ENCODE measurements at places on chromosomes 16 and 17.

DNA sequence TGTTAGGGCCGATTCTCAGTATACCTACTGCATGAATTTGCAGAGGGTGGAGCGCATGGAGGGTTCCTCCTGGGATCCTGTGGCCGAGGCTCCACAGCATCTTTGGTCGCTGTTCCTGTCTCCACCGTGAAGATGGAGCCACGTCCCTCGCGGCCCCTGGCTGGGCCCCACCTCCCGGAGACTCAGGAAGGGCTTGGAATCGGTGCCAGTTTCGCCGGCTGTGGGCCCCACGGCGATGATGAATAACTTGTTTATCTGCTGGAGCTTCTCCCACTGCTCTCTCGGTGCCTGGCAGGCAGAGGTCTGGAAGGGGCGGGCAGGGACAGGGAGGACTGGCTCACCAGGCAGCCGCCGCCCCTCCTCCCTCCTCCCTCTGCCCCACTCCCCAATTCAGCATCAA, 8.1 kb downstream of the SLC5A11 start:
- no peak for DNase-seq

DNA sequence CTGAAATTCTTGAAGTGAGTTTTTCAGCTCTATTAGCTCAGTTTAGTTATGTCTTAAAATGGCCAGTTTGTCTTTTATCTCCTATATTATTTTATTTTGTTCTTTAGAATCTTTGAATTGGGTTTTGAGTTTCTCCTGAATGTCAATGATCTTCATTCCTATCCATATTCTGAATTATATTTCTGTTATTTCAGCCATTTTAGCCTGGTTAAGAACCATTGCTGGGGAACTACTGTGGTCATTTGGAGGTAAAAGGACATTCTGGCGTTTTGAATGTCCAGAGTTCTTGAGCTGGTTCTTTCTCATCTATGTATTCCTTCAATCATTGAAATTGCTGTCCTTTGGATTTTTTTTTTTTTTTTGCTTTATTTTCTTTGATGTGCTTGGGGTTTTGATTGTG, 203.9 kb upstream of the HS3ST4 start:
- DNase-seq = no peak

- no peak for DNase-seq
These were observed 25.3 kb downstream of the SF3B3 start for GRCh38 chr16:70548936-70549335.

- DNase-seq = no peak
These were observed 9.4 kb downstream of the XYLT2 start for GRCh38 chr17:50355336-50355700.

- DNase-seq = peak; percentile 17
These were observed 151.7 kb downstream of the ANKFN1 start for GRCh38 chr17:56305007-56305406.

- no peak for DNase-seq
These were observed 224.5 kb upstream of the PSMD7 start for GRCh38 chr16:74071996-74072535.

DNA sequence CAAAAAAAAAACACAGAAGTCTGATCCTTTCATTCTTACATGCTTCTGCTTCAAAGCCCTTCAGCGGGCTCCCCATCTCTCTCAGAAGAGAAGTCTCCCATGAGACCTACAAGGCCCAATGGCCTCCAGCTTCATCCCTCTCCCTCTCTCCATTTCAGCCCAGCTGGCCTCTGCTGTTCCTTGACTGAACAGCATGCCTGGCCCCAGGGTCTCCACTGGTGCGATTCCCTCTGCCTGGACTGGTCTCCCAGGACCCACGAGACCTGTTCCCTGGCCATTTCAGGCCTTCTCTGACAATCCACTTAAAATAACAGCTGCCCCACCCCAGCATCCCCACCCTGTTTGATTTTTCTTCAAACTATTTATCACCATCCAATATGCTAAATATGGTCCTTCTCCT, 91.2 kb downstream of the AIPL1 start:
- no peak for DNase-seq

DNA sequence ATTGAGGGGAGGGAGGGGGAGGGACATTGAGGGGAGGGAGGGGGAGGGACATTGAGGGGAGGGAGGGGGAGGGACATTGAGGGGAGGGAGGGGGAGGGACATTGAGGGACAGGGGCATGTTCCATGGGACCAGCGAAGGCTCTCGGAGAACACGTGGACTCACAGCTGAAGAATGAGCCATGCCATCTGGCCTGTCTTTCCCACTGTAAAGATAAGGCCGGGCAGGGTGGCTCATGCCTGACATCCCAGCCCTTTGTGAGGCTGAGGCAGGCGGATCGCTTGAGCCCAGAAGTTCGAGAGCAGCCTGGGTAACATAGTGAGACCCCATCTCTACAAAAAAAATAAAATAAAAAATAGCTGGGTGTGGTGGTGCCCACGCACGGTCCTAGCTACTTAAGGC, 32.5 kb downstream of the RPH3AL start:
- no peak for DNase-seq

GRCh38 chr16:66004699-66005098, 361.8 kb upstream of the CDH5 start:
- DNase-seq = no peak

- DNase-seq = peak; percentile 78
These were observed 18.3 kb downstream of the CIITA start for GRCh38 chr16:10895053-10895946.

- DNase-seq = no peak
These were observed 91.0 kb upstream of the CBX4 start for GRCh38 chr17:79930062-79930876.

GRCh38 chr16:66662445-66663194, 33.9 kb downstream of the CMTM4 start:
- no peak for DNase-seq

DNA sequence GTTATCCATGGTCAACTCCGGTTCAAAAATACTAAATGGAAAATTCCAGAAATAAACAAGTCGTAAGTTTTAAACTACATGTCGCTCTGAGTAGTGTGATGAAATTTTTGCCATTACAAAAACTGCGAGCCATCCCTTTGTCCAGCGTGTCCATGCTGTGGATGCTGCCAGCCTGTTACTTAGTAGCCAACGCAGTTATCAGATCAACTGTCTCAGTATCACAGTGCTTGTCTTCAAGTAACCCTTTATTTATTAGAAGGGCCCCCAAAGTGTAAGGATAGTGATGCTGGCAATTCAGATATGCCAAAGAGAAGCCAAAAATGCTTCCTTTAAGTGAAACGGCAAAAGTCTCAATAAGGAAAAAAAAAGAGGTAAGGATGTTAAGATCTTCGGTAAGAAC, 23.9 kb downstream of the SNN start:
- no peak for DNase-seq

- DNase-seq = no peak
These were observed 1.9 kb upstream of the TUBB3 start for GRCh38 chr16:89921131-89921701.

DNA sequence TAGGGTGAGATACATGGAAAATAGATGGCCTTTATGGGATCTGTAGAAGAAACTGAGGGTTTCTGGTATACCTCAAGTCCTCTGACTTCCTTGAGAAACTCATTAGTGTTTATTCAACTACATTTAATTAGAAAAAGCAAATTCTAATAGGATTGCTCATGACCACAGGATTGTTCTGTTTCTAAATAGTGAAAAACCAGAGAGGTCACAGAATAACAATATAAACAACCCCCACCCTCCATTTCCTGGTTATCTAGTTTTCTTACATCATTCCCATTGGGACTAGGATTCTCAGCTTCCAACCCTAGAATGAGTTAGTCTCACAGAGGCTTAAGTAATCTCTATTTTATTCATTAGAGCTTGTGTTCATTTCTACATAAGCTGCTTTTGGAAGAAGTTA, 30.0 kb downstream of the SF3B3 start:
- DNase-seq = no peak

GRCh38 chr16:58500430-58501241, 693 bp downstream of the NDRG4 start:
- no peak for DNase-seq

DNA sequence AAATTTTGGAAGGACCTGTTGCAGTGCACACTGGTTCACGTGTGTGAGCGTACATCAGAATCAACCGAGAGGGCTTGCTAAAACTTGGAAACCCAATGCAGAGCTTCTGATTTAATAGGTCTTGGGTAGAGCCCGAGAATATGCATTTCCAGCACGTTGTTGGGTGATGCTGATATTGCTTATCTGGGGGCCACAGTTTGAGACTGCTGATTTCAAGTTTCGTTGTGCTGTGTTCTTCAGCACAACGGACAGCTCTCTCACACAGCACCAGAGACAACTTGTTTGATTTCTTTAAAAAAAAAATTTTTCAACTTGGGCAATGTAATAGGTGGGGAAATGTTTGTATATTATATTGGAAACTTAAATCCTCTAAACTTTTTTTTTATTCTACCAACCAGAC, 9.4 kb downstream of the OR4D2 start:
- peak; percentile 24 for DNase-seq

GRCh38 chr17:78899361-78900260, 3.4 kb downstream of the CEP295NL start:
- DNase-seq = no peak

- DNase-seq = no peak
These were observed 54.8 kb downstream of the PIMREG start for GRCh38 chr17:6498901-6499540.

DNA sequence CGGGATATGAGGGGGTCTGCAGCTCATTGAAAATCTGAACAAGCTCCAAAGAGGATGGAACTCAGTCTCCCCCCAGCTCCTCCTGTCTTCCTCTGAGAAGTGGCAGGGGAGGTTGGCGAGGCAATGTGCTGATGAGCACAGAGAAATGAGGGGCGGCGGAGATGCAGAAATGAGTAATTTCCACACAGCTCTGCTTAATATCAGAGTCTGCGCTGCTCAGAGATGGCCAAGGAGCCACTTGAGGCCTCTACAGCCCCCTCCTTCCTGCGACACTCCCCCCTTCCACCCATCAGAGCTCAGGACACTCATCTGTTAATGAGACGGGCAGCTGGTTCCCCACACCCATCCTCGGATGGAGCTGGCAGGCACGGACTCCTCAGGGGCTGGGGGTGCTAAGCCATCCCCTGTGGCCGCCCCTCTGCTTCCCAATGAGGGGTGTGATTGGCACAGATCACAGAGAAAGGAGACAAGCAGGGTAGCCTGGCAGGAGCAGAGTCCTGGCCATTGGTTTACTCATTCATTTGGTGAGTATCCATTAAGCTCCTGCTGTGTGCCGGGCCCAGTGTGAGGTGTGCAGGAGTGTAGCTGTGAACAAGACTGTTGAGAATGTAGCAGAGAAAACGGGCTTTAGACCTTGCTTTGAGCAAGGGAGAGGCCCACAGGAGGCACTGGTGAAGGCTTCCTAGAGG, 12.7 kb upstream of the CRHR1 start:
- no peak for DNase-seq

- DNase-seq = no peak
These were observed 14.7 kb upstream of the WNT3 start for GRCh38 chr17:46832945-46833839.

DNA sequence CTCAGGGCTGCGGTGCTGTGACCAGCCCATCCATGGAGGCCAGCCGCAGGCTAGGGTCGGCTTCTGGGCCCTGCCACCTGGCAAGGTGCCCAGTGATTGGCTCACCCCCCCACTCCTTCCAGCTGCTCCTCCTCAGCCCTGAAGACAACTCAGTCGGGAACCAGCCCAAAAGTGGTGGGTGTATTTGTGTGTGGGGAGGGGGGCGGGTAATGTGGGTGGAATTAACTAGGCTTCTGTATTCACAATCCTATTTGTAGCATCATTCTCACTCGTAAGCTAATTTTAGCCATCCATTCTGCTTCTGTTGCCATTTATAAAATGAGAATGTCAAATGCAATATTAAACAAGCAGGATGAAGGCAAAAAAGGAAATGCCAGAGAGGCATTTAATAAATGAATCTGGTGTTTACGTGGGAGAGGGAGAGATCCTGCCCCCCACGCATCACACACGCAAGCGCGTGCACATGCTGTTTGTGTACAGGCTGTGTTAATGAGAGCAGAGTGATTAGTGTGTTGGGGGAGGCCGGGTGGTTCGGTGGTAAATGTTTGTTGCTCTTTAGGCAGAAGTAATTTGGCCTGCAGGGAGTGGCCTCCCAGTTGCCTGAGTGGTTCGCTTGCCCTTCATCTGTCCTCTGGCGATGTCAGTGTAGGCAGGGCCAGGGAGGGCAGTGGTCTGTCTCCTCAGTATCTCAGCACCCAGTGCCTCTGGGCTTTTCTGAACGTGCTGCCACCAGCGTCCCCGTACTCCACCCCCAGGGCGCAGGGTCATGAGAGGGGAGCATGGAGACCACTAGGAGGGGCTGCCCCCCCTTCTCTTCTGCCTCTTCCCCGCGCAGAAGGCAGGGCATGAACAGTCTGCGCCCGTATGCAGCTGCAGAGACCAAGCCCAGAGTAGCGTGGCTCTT, 140.1 kb downstream of the CCDC182 start:
- peak; percentile 94 for DNase-seq

DNA sequence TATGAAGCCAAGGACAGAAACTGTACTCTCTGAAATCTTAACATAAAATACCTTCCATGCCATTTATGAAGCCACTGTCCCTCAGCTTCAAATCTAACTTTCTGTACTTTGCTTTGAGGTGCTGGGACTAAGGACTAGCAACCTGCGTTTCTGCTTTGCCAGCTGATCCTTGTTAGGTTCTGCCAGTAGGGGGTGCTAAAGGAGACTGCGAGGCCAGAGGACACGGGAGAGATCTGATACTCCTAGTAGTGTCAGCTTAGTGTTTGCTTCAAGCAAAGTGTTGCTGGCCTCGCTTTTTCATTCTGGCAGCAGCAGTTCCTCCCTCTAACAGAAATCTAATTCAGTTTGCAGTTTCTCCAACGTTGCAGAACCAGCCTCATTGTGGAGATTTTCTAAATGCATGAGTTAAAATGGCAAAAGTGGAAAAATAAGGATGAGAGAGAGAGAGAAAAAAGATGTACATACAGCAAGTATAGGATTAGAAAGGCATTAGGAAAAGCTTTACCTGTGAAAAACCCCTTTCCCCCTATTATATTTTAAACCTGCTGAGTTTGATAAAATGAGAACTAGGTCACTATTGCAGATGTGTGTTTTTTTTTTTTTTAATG, 297.5 kb downstream of the CA10 start:
- DNase-seq = peak; percentile 40

GRCh38 chr17:14308636-14308964, 7.7 kb downstream of the HS3ST3B1 start:
- DNase-seq = no peak

GRCh38 chr16:80554033-80554432, 13.2 kb downstream of the DYNLRB2 start:
- no peak for DNase-seq

DNA sequence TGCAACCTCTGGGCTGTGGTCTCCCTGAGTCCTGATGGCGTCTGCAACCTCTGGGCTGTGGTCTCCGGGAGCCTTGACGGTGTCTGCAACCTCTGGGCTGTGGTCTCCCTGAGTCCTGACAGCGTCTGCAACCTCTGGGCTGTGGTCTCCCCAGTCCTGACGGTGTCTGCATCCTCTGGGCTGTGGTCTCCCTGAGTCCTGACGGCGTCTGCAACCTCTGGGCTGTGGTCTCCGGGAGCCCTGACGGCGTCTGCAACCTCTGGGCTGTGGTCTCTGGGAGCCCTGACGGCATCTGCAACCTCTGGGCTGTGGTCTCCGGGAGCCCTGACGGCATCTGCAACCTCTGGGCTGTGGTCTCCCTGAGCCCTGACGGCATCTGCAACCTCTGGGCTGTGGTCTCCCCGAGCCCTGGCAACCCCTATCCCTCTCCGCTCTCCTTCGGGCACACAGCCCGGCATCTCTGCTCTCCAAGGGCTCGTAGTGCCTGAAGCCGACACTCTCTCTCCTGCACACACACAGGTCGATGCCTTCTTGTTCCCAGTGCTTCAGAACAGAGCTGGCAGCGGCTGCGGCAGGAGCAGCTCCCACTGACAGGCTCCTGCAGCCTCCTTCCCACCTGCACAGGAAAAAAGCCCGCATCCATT, 45.6 kb downstream of the METRNL start:
- DNase-seq = no peak

Data from DND-41 (cell line).